Activated CD4-positive, alpha-beta T cell treated with anti-CD3 and anti-CD28 coated beads, Interleukin-2, Interleukin-4, amounts not matched to agents 100 ng/mL and 50 ng/mL, durations not matched to agents 16 hours and 8 hours (primary cell): ENCODE measurements at places on chromosomes 5 and 9.

- no peak for DNase-seq
Observed at GRCh38 chr5:134620634-134621033, 12.0 kb downstream of the SAR1B start.

- DNase-seq: peak; percentile 72
Observed at GRCh38 chr9:121498150-121498486, 1.5 kb downstream of the GGTA1 start.

- DNase-seq: no peak
Observed at GRCh38 chr5:128422612-128423011, 115.4 kb downstream of the FBN2 start.

DNA sequence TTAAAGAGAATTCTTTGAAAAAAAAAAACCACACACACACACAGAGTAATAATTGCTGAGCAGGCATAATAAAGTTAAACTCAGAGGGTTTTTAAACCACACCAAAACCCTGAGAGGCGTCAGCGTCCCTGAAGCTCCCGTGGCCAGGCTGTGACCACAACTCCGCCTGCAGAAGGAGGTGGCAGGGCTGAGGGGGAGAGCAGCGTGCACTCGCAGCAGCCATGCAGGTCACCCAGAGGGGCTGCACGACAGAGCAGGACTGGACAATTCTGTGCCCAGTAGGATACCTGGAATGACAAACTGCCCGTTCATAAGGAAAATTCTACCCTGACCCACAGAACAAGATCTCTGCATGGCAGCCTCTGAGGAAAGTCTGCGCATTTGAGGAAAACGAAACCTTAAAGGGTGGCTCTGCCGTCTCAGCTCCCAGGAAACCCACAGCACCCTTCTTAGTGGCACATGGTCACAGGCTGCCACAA is 44.0 kb downstream of the ROR2 start:
- peak; percentile 55 for DNase-seq

- no peak for DNase-seq
Observed at GRCh38 chr5:150630461-150631325, 9.8 kb upstream of the SYNPO start.

GRCh38 chr9:83281306-83282255 is 218.6 kb upstream of the RASEF start:
- no peak for DNase-seq

GRCh38 chr5:111703662-111704061 is 53.3 kb downstream of the NREP start:
- DNase-seq: no peak

- no peak for DNase-seq
Observed at GRCh38 chr5:96348536-96348935, 84.5 kb downstream of the PCSK1 start.

- DNase-seq: no peak
Observed at GRCh38 chr9:10282084-10282483, 330.7 kb downstream of the PTPRD start.

GRCh38 chr9:10339152-10339551 is 273.6 kb downstream of the PTPRD start:
- DNase-seq: no peak

DNA sequence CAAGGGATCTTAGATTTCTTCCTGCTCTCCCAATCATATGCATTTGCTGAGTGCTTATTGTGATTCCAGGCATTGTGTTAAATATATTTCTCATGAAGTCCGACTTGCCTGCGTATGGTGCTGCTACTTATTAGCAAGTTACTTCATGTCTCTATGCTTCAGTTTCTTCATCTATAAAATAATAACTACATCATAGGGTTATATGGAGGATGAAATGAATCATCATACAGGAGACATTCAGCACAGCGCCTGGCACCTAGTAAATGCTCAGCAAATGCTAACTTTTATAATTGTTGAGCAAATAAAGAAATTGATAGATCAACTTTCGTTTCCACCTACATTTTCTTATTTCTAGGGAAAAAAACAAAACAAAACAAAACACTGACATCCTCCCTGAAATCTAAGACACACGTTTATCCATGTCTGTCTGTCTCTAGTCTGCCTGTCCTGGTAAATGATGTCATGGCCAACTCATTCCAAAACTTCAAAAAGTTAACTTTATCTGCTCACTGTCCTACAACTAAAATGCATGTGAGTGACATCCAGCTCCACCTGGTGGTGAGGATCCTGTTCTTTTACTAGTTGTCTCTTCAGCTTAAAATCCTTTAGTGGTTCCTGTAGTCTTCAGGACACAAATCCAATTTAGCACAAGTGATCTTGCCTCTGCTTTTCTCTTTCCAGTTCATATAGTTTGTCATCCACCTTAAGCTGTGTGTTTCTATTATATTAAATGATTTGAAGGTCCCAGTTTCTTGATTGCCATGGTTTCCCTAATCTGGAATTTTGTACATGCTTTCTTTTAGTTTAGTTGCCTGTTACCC is 27.7 kb downstream of the PPP3R2 start:
- DNase-seq: peak; percentile 47

DNA sequence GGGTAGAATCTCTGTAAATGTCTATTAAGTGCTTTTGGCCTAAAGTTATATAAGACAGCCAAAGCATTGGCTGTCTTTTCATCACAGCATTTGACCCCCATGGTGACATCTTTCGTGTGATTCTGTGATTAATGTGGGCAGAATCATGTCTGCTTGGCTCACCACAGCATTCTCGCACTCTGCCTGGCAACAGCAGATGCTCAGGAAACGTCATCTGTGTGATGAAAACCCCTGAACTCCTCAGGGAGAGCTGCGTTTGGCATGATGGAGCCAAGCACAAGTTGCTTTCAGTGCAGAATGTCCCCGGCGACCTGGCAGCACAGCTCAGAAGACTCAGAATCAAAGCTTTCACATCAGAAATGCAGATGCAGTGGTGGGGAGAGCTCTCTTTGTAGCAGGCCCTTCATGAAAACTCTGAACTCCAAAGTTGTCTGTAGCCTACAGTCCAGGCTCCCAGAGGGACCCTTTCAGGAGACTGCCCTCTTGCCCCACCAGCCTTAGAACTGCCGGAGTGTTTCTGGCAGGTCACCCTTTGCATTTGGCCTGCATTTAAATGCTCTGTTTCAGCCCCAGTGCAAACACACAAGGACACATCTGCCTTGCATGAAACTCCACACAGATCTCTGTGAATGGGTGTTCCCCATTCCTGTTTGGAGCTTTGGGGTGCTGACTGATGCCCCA is 155.6 kb upstream of the PANK3 start:
- DNase-seq: no peak

GRCh38 chr9:26013199-26013598 is 335.0 kb upstream of the TUSC1 start:
- no peak for DNase-seq

DNA sequence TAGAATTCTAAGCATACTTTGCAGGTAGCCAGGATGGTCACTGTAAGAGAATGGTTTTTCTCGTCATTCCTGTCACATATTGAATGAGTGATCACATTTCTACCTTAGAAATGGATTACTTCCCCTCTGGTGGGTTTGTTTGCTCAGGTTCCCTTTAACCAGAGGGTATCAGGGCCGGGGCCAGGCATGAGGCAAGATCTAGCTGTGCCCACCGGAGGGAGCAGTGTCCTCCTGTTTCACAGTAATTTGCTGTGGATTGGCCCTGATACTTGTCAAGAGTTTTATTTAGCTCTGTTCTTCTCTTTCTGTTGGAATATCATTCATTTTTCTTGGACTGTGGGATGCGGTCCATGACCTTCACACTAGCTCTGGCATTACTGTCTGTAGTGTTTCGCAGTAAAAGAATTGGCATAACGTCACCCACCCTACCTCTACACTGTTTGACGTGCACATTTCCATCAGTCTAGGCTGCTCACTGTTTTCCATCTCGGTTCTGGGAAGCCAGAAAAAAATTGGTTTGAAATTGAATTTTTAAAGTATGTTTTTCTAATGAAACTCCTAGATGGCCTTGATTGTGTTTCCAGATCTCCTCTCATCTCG is 42.4 kb upstream of the ZBED3 start:
- no peak for DNase-seq

DNA sequence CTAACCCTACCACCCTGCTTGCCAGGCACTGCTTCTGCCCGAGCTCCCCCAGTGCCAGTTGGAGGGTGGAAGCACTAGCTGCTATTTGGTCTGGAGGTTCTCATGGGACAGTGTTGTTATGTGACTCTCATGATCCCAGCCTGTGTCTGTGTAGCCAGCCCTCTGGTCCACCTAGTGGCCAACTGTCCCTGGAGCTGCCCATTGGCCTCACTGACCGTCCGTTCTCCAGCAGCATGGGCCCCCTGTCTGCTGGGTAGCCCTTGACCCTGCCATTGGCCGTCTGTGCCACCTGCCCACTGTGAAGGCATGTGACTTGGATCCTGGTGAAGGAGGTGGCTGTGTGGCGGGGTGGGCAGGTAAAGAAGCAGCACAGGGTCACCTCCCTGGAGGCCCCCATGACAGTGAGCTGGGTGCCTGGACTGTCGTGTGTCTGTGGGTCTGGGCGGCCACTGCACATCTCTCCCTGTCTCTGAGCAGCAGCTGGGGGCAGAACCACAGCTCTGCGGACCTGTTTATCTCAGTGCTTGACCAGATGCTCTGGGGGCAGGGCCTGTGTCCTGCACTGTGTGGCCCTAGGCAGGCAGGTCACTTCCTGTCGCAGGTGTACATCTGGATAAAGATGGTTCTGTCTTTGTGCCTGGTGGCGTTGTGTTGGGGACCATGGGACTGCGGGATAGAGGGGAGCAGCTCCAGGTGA is 11.4 kb downstream of the PHF2 start:
- DNase-seq: no peak

DNA sequence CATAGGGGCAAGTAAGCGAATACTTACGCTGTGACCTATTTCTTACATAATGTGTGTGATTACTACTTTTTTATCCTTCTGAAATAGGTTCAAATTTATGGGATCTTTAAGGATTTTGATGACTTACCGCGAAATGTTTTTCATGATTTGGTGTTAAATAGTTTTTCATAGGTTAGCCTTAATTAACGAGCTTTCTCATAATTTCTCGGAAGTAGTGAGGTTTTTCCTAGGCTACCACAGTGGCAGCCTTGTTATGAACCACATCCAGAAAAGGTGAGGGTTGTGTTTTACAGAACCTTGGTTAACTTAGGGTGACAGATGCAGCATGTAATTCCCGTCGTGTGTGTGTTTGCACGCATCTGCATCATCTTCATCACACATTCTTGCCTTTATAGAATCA is 1.3 kb downstream of the SH3GL2 start:
- no peak for DNase-seq

- DNase-seq: no peak
Observed at GRCh38 chr9:757246-757881, 84.1 kb upstream of the DMRT1 start.

- DNase-seq: peak; percentile 19
Observed at GRCh38 chr5:156835905-156836304, 14.2 kb upstream of the PPP1R2B start.

GRCh38 chr9:4662108-4662988 is at the start of gene PLPP6:
Gene PLPP6, plus strand, starts transcription at chr9:4662294. Its CDS starts 82 bp downstream, at chr9:4662376.
- peak; percentile 81 for DNase-seq

DNA sequence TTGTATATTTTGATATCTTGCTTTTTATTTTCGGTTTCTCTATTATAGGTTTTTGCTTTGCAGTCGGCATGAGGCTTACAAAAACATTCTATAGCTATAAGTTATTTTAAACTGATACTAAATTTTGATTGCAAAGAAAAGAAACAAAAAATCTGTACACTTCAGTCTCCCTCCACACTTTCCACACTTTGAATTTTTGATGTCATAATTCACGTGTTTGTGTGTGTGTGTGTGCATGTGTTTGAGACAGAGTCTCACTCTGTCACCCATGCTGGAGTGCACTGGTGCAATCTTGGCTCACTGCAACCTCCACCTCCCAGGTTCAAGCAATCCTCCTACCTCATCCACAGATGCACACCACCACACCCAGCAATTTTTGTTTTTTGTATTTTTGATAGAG is 124.9 kb downstream of the MRPS30 start:
- no peak for DNase-seq

DNA sequence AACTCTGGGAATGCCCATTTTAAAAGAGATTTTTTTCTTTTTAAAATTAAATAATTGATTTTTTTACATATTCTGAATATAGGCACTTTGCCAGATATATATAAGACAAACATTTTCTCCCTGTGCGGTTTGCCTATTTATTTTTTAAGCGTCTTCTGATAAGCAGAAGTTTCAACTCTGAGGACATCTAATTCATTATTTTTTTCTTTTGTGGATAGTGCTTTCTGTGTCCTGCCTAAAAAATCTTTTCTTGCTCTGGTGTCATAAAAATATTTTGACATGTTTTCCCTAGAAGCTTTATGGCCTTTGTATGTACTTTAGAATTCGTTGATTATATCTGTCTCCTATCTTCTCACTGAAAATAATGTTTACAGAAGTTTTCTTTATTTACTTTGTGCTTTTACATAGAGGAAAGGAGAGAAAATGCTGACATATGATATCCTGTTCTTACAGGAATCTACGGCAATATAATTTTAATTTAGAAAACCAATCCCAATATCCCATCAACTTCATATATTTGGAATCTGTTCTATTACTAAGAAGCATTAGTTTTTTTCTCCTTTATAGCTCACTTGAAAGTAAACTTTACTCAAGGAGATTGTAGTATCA is 111.9 kb upstream of the EFNA5 start:
- no peak for DNase-seq

- DNase-seq: no peak
Observed at GRCh38 chr5:116440457-116441001, 134.1 kb downstream of the SEMA6A start.

DNA sequence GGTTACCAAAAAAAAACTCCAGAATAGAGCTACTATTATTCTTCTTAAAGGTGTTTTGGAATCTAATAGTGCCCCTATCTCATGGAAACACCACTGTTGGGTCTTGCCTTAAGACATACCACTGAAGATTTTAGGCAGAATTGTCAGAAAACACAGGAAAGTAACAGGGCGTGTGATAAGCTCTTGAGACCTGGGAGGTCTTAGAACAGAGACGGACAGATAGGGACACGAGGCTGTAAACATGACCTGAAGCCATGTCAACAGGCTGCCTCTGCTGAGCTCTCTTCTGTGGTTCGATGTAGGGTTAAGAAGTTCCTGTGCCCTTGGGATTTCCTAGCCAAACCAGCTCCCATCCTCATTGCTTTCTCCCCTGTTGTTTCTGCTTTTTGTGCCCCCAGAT is 69.3 kb downstream of the CTSL start:
- no peak for DNase-seq

DNA sequence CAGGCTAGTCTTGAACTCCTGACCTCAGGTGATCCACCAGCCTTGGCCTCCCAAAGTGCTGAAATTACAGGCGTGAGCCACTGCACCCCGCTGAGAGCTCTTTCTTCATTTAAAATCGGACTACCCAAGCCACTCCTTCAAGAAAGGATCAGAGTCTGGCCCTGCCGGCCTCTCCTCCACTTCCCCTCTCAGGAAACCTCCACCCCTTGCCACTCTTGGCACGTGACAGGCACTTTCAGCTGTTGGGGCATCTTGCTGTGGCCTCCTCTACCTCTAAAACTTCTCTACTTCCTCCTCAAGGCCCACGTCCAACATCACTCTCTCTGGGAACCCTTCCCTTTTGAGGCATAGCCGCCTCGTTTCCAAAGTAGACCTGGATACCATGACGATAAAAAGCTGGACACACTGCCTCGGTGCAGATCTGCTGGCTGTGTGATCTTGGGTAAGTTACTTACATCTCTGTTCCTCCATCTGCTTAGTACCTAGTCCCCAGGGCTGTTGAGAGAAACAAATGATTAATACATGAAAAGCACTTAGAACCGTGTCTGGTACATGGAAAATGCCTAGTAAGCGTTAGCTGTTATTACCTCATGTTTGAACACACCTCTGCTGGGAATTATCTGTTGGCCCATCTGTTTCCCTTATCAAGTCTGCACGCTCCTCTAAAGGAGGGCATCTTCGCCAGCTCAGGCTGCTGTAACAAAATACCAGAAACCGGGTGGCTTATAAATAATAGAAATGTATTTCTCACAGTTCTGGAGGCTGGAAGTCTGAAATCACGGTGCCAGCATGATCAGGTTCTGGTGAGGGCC is 55.3 kb downstream of the SMIM23 start:
- no peak for DNase-seq

GRCh38 chr5:160361624-160362228 is 8.7 kb downstream of the C1QTNF2 start:
- no peak for DNase-seq
